ENCODE measurements at places on chromosomes 2 and 18.
A peak's percentile ranks its signal among the peaks of the same experiment; 100 is the strongest.

- DNase-seq: no peak
Observed at GRCh38 chr2:130720036-130720435, 8.8 kb upstream of the GPR148 start.

DNA sequence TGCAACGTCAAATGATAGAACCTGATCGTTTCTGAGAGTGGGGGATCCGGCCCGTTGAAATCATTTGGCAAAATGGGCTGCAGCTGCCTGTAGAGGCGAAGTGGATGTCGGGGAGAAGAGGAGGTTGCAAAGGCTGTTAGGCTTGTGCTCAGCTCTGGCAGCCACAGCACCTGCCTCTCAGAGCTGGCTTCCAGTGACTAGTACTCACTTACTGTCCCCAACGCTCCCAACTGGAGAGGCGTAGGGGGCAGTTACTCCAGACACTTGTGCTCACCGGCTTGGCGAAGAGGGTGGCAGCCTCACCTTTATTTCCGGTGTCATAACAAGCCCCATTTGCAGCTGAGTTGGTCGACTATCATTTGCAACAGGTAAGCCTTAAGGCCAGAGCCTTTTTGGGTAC lies 37.9 kb downstream of the NCK2 start:
- peak; percentile 72 for DNase-seq

GRCh38 chr2:157269922-157270321 lies 12.4 kb downstream of the GALNT5 start:
- DNase-seq: no peak

DNA sequence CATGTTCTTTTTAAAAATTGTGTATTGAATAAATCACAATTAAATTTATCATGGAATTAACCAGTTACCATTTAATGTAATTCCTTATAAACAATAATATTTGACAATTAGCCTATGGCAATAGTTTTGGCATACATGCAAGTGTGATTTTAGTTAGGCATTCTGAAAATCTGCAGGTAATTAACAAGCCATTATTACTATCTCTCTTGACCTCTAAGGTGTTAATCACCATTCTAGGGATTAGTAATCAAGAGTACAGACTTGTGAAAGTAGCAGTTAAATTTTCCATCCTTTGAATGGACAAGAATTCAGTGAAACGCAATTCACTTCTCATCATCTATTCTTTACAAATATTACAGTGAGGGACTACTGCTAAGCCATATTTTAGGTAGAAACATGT lies 127.7 kb upstream of the CHST9 start:
- DNase-seq: no peak

DNA sequence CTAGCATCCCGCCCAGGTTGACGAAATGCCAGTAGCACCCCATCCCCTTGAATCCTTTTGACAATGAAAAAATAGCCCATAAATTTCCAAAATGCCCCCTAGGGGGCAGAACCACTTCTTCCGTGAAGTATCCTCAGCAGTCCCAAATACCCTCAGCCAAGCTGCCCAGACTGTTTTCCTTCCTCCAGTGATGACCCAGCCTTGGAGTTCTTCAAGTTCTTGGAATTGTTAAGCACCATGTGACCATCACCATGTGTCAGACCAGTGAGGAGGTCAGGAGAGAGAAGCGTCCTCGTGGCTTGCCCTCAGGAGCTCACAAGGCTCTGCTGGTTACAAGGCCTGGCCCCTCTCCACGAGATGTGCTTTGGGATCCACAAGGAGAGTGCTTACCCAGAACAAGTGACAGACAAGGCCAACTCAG lies 1.4 kb upstream of the SLC23A3 start:
- peak; percentile 6 for DNase-seq

- no peak for DNase-seq
Observed at GRCh38 chr18:3966246-3966641, 488.9 kb downstream of the DLGAP1 start.

GRCh38 chr2:198483051-198483450 lies 678.7 kb downstream of the PLCL1 start:
- no peak for DNase-seq

GRCh38 chr2:190807886-190808285 lies 72.7 kb upstream of the GLS start:
- no peak for DNase-seq

- DNase-seq: no peak
Observed at GRCh38 chr2:121969166-121969565, 213.7 kb downstream of the TSN start.

GRCh38 chr2:56715683-56716082 lies 531.9 kb downstream of the CCDC85A start:
- no peak for DNase-seq

GRCh38 chr2:55302241-55302640 lies 33.2 kb upstream of the MTIF2 start:
- DNase-seq: no peak

GRCh38 chr2:851078-851477 lies 99.6 kb upstream of the SNTG2 start:
- DNase-seq: no peak

- DNase-seq: no peak
Observed at GRCh38 chr18:41456831-41457230, 498.2 kb upstream of the PIK3C3 start.

DNA sequence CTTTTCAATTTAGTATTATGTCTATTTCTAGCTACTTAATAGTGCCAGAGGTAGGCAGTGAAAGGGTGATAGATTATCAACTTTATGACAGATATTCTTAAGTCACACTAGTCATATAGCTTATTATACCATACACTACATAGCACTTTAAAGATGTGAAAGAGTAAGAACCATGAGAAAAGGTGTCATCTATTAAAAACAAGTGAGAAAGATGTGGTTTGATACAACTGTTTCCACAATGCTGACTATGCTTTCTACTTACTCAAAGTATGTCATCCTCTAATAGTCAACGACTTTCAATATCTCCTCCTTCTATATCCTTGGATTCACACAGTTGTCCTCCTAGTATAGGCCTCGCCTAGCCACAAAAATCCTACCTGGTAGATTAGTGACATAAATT lies 132.9 kb upstream of the WDSUB1 start:
- no peak for DNase-seq

GRCh38 chr2:102194609-102195268 lies 7.9 kb downstream of the IL1RL2 start:
- no peak for DNase-seq

- DNase-seq: no peak
Observed at GRCh38 chr18:14767474-14767873, 19.5 kb downstream of the ANKRD30B start.

DNA sequence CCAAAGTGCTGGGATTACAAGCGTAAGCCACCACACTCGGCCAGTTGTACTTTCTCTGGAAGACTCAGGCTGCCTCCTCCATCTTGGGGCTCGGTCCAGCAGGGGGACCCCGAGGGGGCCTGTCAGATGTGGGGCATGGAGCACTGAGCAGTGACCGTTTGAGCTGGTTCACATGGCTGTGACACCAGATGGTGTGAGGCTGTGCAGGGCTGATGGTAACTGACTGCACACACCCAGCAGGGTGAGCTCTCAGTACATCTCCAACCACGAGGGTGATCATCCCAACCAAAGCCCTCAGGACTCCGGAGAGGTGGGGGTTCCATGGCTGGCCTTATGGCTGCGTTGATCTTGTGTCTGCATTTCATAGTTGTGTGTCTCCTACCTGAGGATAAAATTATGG lies 63.4 kb downstream of the FAM168B start:
- DNase-seq: no peak

DNA sequence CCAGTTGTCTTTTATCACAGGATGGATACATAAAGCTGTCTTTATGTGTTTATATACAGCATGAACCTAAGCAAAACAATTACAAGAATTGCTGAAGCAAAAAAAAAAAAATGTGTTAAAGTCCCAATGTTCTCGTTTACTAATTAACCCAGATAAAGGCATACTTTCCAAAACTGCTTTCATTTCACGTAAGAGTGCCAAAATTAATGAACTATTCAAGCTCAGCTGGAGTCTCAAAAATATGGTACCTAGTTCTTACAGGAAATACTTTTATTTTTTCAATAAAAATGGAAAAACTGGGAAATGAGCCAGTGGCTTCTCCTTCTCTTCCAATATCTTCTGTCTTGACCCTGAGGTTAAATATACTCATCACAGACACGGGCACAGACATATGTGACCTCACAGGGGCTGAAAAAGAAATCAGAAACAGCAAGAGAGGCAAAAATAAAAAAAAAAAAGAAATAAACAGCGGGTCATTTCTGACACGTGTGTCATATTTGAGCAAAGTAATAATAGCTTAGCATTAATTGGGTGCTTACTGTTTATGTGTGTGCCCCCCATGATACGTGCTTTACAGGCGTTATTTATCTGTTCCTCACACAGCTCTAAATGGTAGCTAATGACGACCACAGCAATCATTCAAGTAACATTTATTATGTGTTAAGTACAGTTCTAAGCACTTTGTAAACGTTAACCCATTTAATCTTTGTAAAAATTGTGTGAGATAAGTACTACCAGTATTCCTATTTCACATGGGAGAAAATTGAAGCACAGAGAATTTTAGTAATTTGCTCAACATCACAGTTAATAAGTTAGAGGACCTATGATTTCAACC lies 158.0 kb upstream of the MMADHC start:
- no peak for DNase-seq

- no peak for DNase-seq
Observed at GRCh38 chr18:3032721-3033120, 19.8 kb upstream of the LPIN2 start.

DNA sequence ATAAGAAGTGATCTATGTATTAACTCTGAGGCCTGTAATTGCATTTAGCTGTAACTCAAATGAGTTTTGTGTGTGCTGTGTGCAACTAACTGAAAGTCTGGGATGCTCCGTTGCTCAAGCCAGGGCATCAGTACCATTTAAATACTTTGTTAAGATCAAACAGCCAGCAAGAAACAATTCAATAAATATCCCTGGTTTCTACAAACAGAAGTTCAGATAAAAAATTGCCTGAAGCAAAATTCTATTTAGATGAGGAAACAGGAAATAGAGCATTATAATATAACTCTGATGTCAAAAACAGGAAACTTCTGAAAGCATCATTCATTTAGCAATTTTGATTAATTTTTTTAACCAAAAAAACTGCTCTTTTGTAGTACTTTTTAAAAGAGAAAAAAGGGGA lies 18.9 kb upstream of the SLC38A11 start:
- no peak for DNase-seq

GRCh38 chr2:3620834-3621233 lies 25.9 kb downstream of the COLEC11 start:
- DNase-seq: no peak

DNA sequence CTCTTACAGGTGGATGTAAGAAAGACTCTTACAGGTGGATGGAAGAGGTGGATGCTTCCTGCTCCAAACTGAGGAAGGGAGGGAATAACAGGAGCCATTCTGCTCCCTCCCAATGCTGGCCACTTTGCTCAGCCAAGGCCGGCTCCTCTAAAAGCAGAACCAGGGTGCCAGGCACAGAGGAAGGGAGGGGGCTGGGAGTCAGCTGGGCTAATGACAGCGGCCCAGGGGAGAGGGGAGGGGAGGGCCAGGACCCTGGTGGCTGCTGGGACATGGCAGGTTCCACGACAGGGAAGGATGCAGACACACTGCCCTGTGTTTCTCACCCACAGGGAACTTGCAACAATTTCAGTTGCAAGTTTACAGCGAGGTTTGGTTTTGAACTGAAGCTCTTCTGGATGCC lies 173.4 kb downstream of the ANAPC1 start:
- DNase-seq: no peak

DNA sequence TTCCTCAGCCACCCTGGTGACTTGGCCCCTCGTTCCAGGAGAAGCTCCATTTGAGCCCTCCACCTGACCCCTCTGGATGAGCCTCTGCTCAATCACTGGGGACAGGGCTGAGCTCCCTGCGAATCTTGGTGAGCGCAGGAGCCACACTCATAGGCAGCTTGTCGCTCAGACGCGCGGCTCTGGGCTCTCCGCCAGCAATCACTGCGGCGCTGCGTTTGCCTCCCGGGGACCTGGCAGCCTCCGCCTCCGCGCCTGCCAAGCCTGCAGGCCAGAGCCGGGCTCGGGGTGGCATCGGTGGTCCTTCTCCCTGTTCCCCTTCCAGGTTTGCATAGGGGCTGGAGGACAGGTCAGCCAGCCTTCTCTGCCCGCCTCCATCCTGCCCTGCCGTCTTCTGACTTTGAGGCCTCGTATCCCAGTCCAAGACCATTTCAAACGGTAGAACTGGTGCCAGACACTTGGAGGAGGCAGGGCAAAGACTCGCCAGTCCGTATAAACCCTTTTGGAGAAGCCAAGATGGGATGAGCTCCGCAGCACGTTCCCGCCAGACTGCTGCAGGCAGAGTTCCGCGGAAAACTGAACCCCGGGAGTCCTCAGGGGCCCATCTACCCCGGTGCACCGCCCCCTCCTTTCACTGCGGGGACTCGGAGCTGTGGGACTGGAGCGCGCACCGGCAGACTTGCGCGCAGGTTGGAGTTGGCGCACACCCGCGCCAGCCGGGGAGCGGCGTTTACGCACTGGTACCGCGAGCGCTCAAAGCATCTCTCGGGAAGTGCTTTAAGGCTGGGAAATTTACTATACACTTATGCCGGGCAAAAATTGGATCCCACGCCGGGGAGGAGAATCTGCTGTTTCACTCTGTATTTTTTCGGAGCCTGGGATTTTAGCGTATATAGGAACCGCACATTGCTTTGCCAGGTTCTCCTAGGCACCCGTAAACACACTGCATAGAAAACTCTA lies 1.1 kb upstream of the TACR1 start:
- DNase-seq: peak; percentile 46

- no peak for DNase-seq
Observed at GRCh38 chr2:163756588-163756987, 20.8 kb upstream of the FIGN start.

- peak; percentile 38 for DNase-seq
Observed at GRCh38 chr2:88658881-88659537, 31.7 kb upstream of the EIF2AK3 start.

GRCh38 chr2:58448065-58448507 lies 207.0 kb upstream of the FANCL start:
- DNase-seq: peak; percentile 69

DNA sequence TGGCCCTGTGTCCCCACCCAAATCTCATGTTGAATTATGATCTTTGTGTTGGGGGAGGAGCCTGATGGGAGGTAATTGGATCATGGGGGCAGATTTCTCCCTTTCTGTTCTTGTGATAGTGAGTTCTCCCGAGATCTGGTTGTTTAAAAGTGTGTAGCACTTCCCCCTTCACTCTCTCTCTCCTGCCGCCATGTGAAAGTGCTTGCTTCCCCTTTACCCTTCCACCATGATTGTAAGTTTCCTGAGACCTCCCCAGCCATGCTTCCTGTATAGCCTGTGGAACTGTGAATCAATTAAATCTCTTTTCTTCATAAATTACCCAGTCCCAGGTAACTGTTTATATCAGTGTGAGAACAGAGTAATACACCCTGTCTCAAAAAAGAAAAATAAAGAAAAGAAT lies 25.5 kb downstream of the LRRFIP1 start:
- no peak for DNase-seq

DNA sequence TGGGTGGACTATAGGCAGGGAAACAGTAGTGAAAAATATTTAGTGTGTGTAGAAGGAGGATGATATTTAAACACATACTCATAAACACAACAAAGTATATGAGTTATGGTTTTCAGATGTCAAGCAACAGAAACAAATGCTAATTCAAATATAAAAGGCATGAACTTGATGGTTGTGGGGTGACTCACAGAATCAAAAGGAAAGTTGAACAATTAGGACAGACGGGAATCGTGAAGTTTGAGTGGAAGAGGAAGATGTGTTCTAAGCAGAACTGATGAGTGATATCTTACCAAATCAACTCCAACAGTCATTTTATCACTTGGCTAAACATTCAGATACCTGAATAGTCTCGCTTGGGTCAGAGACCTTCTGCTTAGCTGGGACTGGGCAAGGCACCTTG lies 53.6 kb upstream of the ITGA6 start:
- DNase-seq: no peak

- no peak for DNase-seq
Observed at GRCh38 chr2:30098266-30099005, 48.4 kb upstream of the YPEL5 start.

GRCh38 chr2:241224851-241225438 lies 36.5 kb downstream of the ANO7 start:
- no peak for DNase-seq

Data from NCI-H510A treated with DMSO at 0.1 percent for 48 hours (cell line).